Activated naive CD8-positive, alpha-beta T cell treated with anti-CD3 and anti-CD28 coated beads for 36 hours (primary cell): ENCODE measurements at places on chromosomes 5 and 9. TPM values are rescaled to one million over a fixed set of nuclear protein-coding genes. Genes with fewer than 3 reads are reported as not detected.

Gene FOXD4L3
- 0.14 TPM for total RNA-seq

Gene PNPLA7
- total RNA-seq: 2.9 TPM

DNA sequence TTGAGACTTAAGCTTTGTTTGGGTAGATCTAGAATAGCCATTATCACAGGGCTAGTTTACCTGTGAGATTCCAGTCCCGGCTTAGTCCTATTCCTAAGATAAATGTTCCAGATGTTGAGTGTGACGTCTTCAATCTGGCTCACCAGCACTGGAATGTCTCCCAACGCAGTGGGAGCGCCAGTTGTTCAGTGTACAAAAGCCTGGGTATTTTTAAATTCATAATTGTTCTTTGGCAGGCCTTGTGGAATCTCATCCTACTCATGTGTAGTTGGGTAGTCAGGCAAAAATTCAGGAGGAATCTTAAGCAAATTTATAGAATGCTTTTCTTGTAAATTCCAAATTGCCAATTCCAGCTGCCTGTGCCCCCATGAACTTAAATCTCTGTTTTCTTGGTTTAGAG, 272.6 kb upstream of the KCNN2 start:
- no peak for DNase-seq

DNA sequence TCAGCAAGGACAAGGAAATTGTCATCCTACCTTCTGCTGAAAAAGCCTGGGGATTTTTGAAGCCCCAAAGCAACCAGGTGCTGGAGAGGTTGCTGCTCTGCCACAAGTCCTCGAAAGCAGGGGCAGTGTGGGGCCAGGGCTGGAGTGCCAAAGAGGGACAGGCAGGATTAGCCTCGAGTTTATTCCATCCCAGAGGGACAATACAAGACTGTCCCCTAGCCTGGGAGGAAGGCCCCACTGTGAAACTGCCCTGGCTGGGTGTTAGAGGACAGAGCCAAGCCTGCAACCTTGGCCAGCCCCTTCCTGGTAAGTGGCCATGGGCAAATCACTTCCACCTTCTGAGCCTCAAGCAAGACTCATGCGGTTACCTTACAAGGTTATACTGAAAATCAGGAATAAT, 55.1 kb downstream of the WHRN start:
- DNase-seq: no peak

- DNase-seq: no peak
Observed at GRCh38 chr5:151869843-151870242, 54.8 kb downstream of the GLRA1 start.
